Germinal center (tissue), 1 donor: ENCODE measurements at places on chromosomes 2 and 18.
A peak's percentile ranks its signal among the peaks of the same experiment; 100 is the strongest.

- no peak for DNase-seq
These were observed 5.4 kb downstream of the KHK start for GRCh38 chr2:27091746-27092695.

- no peak for DNase-seq
These were observed 114.9 kb upstream of the SULT1C3 start for GRCh38 chr2:108124736-108125495.

- DNase-seq, result no peak
These were observed 246.8 kb upstream of the AGAP1 start for GRCh38 chr2:235247001-235247400.

GRCh38 chr18:36446059-36446458 lies 148.5 kb downstream of the FHOD3 start:
- DNase-seq, result no peak

- peak; percentile 13 for DNase-seq
These were observed 629.9 kb downstream of the NRXN1 start for GRCh38 chr2:50401772-50402653.

DNA sequence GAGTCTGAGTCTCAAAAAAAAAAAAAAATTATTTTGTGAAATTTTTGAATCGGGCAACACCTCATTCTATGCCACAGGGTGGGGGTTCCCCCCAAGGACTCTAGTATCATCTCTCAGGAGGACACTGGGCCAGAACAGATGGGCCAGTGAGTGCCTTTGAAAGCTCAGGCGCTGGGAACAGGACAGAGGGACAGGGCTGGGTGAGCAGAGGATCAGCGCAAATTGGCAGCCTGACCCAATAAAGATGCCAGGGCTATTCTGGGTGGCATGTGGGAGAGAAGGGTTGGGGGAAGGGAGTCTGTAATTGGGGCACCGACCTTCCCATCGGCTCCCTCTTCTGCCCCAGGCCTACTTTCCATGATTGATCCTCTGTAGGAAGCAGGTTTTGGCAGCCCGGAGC lies 44.0 kb downstream of the KIF3C start:
- no peak for DNase-seq

GRCh38 chr2:236745420-236746210 lies 176.0 kb downstream of the ACKR3 start:
- no peak for DNase-seq

DNA sequence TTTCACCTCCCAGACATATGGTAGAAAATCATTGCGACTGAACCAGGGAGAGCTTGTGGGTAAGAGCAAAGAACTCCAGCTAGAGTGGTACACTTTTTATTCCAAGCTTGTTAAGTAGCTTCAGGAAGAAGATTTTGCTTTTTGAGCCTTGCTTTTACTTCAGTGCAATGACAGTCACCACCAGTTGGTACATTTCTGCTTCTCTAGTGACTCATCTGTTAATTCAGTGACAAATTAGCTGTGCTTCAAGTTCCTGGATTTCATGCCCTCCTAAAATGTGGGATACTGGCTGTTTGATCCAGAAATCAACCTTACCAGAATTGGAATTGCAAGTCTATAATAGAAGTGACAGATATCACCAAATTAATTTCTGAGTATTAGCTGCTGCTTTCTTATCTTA lies 117.6 kb upstream of the TTN start:
- DNase-seq, result no peak

- DNase-seq, result no peak
These were observed 245.0 kb downstream of the PTGR3 start for GRCh38 chr18:74963820-74964446.

DNA sequence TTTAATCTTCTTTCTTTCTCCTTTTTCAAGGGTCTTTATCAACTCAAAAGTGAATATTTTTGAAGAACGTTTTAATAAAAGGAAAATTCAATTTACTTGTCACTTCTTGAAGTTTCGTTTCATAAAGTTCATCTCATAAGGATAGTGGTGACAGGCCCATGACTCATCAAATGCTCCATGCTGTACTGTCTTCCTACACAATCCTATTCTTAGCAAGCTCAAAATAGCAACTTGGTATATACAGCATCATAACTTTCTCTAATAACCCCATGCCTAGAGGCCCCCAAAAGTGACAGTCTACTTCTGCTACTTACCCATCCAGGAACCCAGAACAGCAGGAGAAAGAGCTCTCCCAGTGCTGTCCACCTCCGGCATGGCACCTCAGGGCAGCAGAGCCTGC lies 7.7 kb downstream of the FBXO15 start:
- DNase-seq, result no peak

GRCh38 chr18:23662309-23663263 lies at the start of gene ANKRD29:
Gene ANKRD29, minus strand, starts transcription at chr18:23662911. Its CDS starts 181 bp downstream, at chr18:23662730.
- peak; percentile 38 for DNase-seq

DNA sequence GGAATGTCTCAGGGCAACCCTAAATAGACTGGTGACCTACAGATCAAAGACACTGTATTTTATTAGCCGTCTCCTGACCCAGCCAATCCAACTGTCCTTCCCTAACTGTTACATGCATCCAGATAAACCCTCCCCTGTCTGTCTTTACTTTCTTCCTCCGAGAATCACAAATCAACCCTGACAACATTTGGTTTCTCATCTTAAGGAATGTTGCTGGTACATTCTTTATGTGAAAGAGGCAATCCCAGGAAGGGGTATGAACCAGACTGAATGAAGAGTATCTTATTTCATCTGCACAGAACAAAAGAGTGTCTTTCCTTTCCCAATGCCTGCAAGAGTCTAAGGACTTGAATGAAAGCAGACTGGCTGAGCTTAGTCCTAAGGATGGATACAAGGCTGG lies 113.9 kb upstream of the LTBP1 start:
- DNase-seq, result no peak

- DNase-seq, result no peak
These were observed 343.1 kb downstream of the CBLN2 start for GRCh38 chr18:72201032-72201431.

GRCh38 chr2:16640867-16641266 lies 24.8 kb downstream of the CYRIA start:
- no peak for DNase-seq

DNA sequence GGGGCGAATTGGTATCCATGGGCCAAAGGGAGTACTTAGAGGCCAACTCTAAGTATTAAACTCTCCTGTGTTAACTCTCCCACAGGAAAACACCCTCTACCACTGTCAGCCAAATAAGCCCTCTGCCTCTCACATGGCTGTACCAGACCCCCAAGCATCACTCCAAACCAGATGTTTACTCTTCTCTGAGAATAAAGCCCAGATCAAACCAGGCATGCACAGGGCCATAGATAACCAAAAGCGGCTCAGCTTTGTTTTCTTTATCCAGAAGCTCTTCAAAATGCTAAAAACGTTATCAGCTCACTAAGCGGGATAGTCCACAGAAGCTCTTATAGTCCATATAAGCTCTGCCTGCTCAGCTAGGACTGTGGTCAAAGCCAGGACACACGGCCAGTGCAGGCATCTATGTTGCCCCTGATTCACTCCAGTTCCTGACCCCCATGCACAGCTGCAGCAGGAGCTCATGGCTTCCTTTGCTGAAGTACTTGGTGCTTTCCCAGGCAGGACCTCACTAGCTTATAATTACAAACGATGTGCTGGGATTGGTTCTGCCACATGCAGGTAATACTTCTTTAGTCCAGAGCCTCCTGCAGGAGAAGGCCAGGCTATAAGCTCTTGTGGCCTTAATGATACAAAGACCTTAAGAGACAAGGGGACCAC lies 21.0 kb upstream of the SEMA4C start:
- no peak for DNase-seq

DNA sequence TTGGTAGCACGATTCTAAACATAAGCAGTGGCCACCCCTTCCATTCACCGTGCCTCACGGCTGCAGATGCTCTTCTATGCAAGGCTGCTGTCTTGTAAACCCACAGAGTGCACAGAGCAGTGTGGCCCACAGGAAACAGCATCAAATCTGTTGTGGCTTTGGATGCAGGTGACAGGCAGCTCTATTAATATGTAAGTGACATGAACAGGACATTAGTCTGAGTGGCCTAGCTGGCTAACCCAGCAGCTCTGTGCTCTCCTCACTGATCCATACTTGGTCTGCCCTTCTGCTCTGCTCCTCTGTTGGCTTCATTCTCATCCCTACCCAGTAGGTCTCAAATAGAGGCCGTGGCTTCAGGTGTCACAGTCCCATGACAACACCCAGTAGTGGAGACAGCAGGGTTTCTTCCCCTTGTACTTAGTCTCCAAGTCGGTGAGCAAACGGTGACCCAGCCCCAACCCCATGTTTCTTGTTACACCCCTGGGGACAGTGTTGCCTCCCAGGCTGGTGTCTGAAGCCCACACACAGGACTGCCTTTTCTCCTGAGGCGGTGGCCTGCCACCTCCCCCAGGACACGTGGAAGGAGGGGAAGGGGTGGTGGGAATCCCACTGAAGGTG lies 5.8 kb downstream of the SH3RF3 start:
- no peak for DNase-seq

DNA sequence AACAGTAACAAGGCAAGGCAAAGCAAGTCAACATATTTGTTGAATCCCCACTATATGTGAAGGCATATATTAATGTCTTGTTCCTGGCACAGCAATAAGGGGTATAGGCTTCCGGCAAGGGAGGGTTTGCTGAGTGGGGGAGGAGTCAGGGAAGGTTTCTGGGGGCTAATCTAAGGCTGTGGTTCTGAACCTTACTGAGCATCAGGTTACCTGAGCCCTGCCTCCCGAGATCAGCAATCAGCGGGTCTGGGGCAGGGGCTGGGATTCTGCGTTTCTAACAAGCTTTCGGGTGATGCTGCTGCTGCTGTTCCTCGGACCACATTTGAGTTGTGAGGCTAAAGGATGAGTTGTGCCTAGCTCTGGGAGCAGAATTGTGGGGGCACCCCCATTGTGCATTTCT lies 401.7 kb upstream of the SPRED2 start:
- DNase-seq, result no peak

DNA sequence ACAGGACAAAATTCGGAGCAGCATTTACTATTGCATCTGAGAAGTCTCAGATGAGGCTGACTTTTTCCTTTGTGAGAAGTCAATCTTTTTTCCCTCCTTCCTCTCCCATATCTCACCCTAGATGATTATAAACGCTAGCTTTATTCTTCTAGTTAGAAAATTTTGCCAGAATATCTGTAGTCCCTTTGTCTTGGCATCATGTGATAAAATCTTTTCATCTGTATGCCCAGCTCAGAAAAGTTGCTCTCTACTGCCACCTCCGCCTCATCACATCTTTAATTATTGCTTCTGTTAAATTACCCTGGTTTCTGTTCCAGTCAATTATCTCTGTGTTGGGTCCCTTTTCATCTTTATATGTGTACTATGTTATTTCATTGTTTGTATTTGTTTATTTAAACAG lies 210.8 kb upstream of the SLC35G4 start:
- DNase-seq, result no peak

DNA sequence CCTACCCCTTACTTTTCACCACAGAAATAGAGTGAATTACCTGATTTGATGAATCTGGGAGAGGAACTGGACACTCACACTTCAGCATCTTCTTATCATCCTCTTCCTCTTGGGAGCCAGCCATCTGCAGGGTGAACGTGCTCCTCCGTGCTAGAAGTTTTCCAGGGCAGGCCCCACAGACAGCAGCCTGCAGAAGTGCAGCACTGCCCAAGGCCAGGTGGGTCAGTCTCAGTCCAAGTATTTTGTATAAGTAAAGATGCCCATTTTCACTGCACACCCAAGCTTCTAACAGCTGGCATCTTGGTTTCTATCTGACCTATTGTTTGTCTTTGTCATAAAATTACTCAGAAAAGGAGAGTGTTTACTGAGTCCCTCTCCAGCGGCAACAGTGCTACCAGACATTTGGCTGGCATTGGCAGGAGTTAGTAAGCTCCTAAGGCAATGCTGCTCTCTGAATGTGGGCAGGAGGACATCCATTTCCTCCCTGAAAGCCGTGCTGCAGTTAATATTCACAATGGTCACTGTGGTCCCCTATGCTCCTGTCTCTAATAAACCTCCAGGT lies 222.6 kb upstream of the CTAGE1 start:
- DNase-seq, result no peak

- DNase-seq, result no peak
These were observed 875 bp downstream of the C18orf63 start for GRCh38 chr18:74316257-74317170.

- DNase-seq, result no peak
These were observed 547.1 kb upstream of the LINC00305 start for GRCh38 chr18:64695851-64696553.
